Stimulated activated CD4-positive, alpha-beta T cell treated with anti-CD3 and anti-CD28 coated beads, TNF-alpha, amount 100 ng/mL, for 48 hours (primary cell): ENCODE measurements at places on chromosomes 1 and 21.
A peak's percentile ranks its signal among the peaks of the same experiment; 100 is the strongest.

GRCh38 chr1:222167111-222167510, 380.8 kb downstream of the HHIPL2 start:
- peak; percentile 15 for DNase-seq

DNA sequence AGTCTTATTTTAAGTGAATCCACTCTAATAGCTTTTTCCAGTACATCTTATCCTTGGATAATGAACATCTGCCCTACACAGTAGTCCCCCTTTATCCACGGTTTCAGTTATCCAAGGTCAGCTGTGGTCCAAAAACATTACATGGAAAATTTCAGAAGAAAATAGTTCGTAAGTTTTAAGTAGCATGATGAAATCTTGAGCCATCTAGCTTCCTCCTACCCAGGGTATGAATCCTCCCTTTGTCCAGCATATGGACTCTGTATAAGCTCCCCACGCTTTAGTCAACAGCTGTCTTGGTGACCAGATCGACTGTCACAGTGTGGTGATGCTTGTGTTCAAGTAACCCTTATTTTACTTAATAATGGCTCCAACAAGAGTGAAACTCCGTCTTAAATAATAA, 2.6 kb downstream of the GLRX2 start:
- DNase-seq, result no peak

DNA sequence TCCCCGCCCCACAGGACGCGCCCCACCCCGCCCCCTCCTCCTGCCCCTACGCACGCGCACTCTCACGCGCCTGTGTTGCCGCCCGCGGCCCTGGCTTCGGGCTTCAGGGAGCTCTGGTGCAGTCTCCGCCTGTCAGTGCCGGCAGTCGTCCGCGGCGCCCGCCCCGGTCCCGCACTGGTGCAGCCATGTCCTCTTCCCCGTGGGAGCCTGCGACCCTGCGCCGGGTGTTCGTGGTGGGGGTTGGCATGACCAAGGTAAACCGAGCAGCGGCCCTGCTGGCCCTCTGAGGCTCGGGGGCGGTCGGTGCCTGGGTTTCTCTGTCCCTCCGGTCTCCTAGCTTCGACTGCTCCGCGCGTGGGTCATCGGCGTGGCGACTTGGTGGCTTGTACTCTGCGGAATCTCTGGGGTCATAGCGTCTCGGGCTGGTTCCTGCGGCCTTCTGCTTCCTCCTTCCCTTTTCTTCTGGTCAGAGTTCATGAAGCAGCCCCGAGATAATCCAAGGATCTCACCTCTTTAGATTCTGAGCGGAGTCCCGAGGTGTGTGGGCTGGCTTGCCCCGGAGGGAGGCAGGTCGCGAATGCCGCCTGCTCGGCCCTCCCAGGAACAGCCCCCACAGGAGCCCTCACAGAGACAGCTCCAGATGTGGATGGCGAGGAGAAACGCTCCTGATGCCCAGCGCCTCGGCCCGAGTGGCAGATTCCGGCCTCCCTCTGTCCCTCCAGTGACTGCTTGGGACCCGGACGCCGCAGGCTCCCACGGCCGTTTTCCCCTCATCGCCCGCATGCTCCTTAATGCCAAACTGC, at the start of gene SCP2:
Gene SCP2 (plus strand): TSS at position 65 of the 803 bp plus-strand sequence. CDS start 121 bp downstream, at position 186.
- DNase-seq, result peak; percentile 60

DNA sequence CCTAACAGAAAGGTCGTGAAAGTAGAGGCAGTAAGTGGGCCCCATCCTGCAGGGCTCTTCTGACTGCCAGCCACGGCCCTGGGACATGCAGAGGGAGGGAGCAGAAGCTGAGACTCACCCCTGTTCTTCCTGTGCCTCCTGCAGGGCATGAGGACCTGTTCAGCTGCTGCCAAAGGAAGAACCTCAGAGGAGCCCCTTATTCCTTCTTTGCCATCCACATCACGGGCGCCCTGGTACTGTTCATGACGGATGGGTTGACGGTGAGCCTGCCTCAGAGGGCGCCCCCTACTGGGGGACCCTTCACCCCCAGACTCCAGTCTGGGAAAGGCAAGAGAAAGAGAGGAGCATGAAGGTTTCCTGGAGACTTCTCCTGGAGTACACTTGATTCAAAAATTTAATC, 47.1 kb downstream of the ELK4 start:
- DNase-seq, result no peak

GRCh38 chr1:169345511-169345910, 22.1 kb downstream of the NME7 start:
- no peak for DNase-seq

DNA sequence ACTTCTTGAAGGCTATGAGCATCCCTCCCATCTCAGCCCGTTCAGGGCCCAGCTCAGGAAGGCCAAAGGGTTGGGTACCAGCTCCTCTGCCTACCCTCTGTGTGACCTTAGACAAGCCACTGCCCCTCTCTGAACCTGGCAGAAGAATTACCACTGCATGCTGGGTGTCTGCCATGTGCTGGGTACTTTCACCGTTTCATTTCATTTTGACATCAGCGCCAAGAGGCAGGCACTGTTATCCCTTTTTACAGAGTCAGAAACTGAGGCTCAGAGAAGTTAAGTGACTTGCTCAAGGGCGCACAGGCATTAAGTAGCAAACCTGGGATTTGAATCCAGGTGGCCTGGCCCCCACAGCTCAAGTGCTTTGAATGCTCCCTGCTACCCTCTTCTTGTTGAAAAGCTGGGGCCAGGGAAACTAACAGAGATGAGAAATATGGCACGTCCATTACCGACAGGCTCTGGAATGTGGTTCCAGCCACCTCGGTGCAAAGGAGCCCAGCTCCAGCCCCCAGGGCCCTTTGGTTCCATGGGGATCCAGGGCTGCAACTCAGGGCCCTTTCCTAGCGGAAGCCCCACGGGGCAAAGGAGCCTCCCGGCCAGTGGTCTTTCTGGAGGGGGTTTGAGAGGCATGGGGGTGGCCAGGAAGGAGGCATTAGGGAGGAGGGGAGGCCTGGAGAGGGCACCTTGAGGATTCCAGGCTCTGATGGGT, 6.5 kb downstream of the TMEM82 start:
- DNase-seq, result no peak

- no peak for DNase-seq
Observed at GRCh38 chr1:170261669-170262068, 115.9 kb downstream of the NTMT2 start.
